ENCODE measurements at places on chromosomes 11 and 22.

- DNase-seq = no peak
Measured at GRCh38 chr11:64665411-64665821, 57.6 kb downstream of the NRXN2 start.

GRCh38 chr11:123576501-123576900 lies 77.9 kb downstream of the SCN3B start:
- no peak for DNase-seq

- no peak for DNase-seq
Measured at GRCh38 chr11:103281301-103281700, 172.1 kb downstream of the DYNC2H1 start.

- DNase-seq = no peak
Measured at GRCh38 chr11:6418557-6419008, 311 bp downstream of the APBB1 start.

- no peak for DNase-seq
Measured at GRCh38 chr11:111735262-111736116, 30.7 kb downstream of the PPP2R1B start.

GRCh38 chr22:20575724-20576444 lies 68.5 kb downstream of the MED15 start:
- DNase-seq = no peak

GRCh38 chr11:34169686-34170085 lies 64.3 kb downstream of the NAT10 start:
- no peak for DNase-seq
